Sigmoid colon (tissue), 7 donors: ENCODE measurements at places on chromosomes 1 and 21. TPM values are rescaled to one million over a fixed set of nuclear protein-coding genes. Genes with fewer than 3 reads are reported as not detected.

DNA sequence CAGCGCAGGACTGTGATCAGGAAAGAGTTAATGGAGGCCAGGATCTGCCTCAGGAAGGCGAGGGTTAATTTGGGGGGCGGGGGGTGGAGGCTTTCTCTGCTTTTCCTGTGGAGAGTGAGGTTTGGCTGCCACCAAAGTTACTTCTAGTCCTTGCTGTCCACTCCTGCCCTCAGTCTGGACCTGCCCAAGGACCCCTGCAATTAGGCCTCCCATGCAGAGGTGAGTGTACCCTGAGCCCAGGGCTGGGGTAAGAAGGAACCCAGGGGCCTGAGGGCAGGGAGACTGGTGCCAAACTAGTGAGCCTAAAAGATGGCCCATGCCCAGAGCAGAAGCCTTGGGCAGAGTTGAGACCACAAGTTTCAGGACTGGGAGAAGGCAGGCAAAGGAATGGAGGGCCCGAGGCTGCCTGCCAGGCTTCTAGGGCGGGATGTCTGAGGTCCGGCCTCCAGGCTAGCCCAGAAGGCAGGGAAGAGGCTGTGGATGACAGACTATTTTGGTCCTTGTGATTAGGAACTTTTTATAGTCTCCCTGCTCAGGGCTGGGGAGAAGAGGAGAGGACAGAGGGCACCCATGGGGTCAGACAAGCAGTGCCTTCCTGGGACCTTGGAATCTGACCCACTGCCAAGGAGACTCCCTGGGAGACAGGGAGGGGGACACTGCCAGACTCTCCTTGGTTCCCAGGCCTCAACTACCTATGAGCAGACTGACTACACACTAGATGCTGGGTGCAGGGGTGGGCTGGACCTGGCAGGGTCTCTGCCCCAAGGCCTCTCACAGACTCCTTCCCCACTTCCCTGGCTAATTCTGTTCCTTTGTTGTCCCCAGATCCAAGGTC lies at the start of gene FAM110D:
Gene FAM110D, plus strand, starts transcription at position 172 of the 835 bp plus-strand sequence. CDS start 2,213 bp downstream, outside the sequence.
- peak within 1 kb of the TSS; percentile 18 for H3K27ac ChIP-seq
- H3K36me3 ChIP-seq = no peaks in the 10 kb centered on the region
- H3K4me1 ChIP-seq = peaks cover 22% of the 10 kb centered on the region
- DNase-seq = peak; percentile 49

The OR2T3 gene
- not detected for total RNA-seq

The PRAMEF9 gene
- not detected for total RNA-seq

DNA sequence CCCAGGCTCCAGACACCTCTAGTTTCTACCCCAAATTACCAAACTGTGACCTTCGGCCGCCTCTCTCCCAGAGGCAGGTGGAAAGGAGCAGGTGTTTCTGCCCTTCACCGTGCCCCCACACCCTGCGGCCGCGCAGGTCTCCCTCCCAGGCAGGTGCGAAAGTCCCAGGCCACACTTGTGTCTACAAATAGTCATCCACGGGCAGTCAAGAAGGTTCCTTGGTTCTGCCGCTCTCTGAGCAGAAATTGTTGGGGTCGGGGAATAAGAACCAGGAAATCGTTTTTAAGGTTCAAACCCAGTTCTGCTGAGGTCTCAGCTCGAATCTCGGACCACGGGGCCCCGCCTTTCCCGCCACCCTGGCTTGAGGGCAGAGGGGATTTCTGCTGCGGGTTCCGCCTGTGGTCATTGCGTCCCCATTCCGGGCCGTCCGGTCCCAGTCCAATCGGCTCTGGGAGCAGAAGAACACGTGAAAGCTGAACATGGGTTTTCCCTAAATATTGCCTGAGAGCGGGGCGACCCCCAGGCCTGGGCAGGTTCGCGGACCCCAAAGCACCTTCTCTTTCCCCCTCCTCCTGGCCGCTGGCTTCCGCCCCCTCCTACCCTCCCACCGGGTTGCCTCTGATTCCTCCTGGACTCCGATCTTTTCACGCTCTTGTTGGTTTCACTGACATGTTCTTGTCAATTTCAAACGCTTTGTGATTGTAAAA lies 1.2 kb upstream of the ATF3 start:
- peak overlapping the region; percentile 54 for H3K4me3 ChIP-seq
- H3K27me3 ChIP-seq = peaks cover 12% of the 10 kb centered on the region

The PODN gene
- total RNA-seq = 96.6 TPM

The ILF2 gene
- 59.8 TPM for total RNA-seq

The AADACL4 gene
- not detected for total RNA-seq

- DNase-seq = no peak
- peaks cover 15% of the 10 kb centered on the region for H3K27me3 ChIP-seq
- H3K4me1 ChIP-seq = peaks cover 12% of the 10 kb centered on the region
- no peak overlapping the region for H3K4me3 ChIP-seq
- H3K27ac ChIP-seq = no peak overlapping the region
- no peaks in the 10 kb centered on the region for H3K36me3 ChIP-seq
These were observed 3.2 kb upstream of the KLHDC8A start for GRCh38 chr1:205359771-205360565.

- H3K4me1 ChIP-seq = no peaks in the 10 kb centered on the region
- no peak for DNase-seq
- H3K27me3 ChIP-seq = no peaks in the 10 kb centered on the region
These were observed 170.8 kb downstream of the S1PR1 start for GRCh38 chr1:101407505-101408211.

- no peak overlapping the region for H3K4me3 ChIP-seq
- no peaks in the 10 kb centered on the region for H3K27me3 ChIP-seq
- DNase-seq = no peak
- H3K4me1 ChIP-seq = no peaks in the 10 kb centered on the region
- no peaks in the 10 kb centered on the region for H3K36me3 ChIP-seq
- H3K27ac ChIP-seq = no peak overlapping the region
These were observed 69.6 kb upstream of the KCTD3 start for GRCh38 chr1:215497528-215497927.

The OXCT2 gene
- total RNA-seq = 2.0 TPM

DNA sequence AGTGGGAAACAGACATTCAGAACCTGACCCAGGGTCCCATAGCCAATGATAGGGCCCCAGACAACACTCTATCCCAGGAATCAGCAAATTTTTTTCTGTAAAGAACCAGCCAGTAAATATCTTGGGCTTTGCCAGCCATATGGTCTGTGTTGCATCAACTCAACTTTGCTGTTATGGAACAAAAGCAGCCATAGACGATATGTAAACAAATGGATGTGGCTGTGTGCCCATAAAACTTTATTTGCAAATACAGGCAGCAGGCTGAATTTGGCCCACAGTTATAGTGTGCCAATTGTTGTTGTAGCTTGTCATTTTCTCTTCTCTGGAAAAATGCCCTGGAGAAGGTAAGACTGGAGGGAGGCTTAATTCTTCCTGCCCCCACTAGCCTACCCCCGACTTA lies 431.1 kb upstream of the VAMP3 start:
- DNase-seq = no peak
- no peak overlapping the region for H3K4me3 ChIP-seq
- H3K4me1 ChIP-seq = peaks cover 36% of the 10 kb centered on the region
- H3K27me3 ChIP-seq = no peaks in the 10 kb centered on the region

DNA sequence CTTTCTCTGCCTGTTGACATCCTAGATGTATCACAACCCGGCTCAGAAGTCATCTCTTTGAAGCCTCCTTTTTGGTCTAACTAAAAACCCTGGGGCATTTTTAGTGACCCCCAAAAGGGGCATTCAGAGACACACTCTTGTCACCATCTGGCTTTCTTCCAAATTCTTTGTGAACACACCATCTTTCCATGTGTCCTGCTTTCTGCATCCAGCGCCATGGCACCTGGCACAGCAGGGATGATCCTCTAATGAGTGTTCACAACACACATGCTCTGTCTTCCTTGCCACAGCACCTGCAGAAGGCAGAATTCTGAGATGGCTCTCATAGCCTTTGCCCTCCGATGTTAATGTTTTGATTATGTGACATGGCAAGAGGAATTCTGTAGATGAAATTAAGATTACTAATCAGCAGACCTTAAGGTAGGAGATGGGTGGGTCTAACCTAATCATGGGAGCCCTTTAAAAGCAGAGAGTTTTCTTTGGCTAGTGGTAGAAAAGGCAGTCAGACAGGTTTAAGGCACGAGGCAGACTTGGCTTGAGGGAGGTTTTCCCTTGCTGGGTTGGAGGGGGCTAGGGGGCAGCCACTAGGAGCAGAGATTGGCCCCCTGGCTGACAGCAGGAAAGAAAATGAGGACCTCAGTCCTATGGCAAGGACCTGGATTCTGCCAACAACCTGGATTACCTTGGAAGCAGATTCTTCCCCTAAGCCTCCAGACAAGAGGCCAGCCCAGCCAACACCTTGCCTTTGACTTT lies 4.9 kb upstream of the TMEM61 start:
- no peak overlapping the region for H3K27ac ChIP-seq
- peaks cover 20% of the 10 kb centered on the region for H3K4me1 ChIP-seq
- H3K27me3 ChIP-seq = peaks cover 16% of the 10 kb centered on the region

GRCh38 chr1:207646171-207646570 lies 1.2 kb downstream of the CR1L start:
- no peak overlapping the region for H3K27ac ChIP-seq
- no peaks in the 10 kb centered on the region for H3K27me3 ChIP-seq
- peaks cover 9% of the 10 kb centered on the region for H3K4me1 ChIP-seq
- no peak for DNase-seq

DNA sequence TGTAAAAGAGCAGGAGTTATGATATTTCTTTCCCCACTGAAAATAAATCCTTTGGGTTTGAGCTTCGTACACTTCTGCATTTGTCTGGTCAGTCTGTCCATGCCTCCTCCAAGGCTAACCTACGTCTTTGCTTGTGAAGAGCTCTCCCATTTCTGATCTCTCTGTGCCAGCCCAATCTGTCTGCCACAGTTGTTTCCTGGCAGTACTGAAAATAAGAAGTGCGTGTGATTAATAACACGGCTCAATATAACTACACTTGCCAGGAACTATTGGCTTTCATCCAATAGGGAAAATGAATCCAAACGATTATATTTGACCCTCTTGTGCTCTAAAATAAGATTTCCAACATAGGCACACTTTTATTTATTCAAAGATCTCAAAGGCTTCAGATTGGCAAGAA lies 19.2 kb upstream of the COL24A1 start:
- H3K27ac ChIP-seq = no peak overlapping the region
- no peak for DNase-seq
- H3K4me1 ChIP-seq = peaks cover 14% of the 10 kb centered on the region
- H3K4me3 ChIP-seq = no peak overlapping the region
- no peaks in the 10 kb centered on the region for H3K27me3 ChIP-seq

DNA sequence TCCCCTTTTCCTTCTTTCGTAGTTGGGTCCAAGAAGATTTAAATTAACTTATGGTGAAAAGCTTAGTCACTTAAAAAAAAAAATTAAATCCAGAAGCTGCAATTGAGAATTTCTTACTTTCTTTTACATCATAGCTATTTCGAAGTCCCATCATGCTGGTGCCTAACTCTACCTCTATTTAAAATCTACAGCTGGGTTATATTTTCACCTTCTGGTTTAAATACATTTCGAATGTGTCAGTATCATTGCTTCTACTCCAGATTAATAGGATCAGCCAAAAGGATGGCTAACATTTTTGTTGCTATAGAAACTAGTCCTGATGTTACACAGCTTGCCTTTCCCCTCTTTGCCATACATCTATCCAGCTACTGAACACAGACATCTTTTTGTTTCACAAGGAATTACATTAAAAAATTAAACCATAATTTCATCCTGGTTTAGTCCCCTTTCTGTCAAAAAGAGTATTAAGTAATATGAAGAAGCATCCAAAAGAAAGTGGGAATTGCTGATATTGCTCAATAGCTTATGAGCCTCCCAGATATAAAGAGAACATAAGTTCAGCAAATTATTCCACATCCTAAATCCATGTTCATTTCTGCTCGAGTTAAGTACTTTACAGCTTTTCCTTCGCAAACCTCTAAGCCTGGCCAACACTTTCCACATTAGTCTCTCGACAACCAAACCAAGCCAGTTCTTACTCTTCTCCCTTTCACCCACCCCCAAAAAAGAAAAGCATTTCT lies 396.7 kb upstream of the DAB1 start:
- no peak overlapping the region for H3K27ac ChIP-seq
- no peaks in the 10 kb centered on the region for H3K27me3 ChIP-seq
- DNase-seq = no peak
- no peaks in the 10 kb centered on the region for H3K4me1 ChIP-seq
- H3K36me3 ChIP-seq = no peaks in the 10 kb centered on the region

The POU3F1 gene
- not detected for total RNA-seq

DNA sequence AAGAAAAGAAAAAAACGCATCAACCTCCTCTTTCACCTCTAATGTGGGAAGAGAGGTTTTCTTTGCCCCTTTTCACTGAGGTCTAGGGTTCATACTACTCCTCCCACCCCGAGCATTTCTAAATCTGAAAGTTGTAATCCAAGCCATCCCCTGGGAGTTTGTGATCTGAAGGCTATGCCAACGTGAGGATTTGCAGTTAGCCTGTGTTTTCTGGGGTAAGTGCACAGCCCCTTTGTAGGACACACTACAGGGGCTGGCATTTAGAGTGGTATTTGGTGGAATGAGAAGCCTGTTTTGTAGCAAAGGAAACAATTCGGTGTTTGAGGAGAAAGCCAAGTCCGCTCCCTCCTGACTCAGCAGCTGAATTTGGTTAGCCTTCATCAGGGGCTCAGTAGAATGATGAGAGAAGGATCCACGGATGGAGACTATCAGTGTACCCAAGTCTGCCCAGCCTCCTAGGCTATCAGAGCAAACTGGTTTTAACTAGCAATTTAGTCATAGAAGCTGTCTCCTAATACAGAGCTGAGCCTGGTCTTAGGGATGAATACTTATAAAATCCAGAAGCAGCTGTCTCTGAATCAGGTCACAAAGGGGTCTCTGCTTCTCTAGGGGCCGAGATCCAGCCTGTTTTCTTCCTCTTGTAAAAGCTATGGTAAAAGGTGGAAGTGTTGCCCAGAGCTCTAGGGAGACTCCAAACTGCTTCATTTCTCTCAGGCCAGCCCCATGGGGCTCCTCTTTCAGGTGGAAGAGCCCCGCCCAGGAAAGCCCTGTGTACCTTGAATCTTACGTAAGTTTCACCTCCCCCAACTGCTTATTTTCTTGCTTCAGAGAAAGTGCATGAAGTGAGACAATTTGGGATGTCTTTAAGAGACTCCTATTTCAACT lies 2.1 kb downstream of the PCP4L1 start:
- no peaks in the 10 kb centered on the region for H3K36me3 ChIP-seq
- peaks cover 25% of the 10 kb centered on the region for H3K27me3 ChIP-seq
- peak overlapping the region; percentile 20 for H3K27ac ChIP-seq

DNA sequence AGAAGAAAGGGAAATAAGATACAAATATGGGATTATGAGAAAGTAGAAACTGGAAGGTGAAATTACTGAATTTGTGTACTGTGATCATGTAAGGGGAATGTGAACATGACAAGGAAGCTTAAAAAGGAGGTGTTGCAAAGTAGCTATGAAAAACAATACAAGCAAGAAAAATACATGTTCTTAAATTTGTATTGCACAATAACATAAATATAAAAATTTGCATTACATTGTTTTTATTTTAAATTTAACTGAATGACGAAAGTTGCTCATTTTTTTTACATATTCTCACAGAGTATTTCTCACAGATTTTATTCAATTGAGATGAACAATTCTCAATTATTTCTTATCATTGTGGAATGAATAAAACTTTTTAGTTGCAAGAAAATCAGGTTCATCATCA lies 874.8 kb downstream of the AMY1C start:
- no peaks in the 10 kb centered on the region for H3K36me3 ChIP-seq
- H3K27me3 ChIP-seq = no peaks in the 10 kb centered on the region
- H3K4me3 ChIP-seq = no peak overlapping the region
- no peak for DNase-seq
- no peak overlapping the region for H3K27ac ChIP-seq
- H3K4me1 ChIP-seq = no peaks in the 10 kb centered on the region
